ENCODE measurements at places on chromosomes 5 and 9. TPM values are rescaled to one million over a fixed set of nuclear protein-coding genes. Genes with fewer than 3 reads are reported as not detected.

GRCh38 chr9:114666851-114667250 is 9.2 kb upstream of the TEX53 start:
- no peak for DNase-seq

GRCh38 chr9:19828576-19829109 is 39.8 kb upstream of the SLC24A2 start:
- no peak for DNase-seq

Gene OGN
- 15.2 TPM for total RNA-seq

- no peak for DNase-seq
Measured at GRCh38 chr5:169914766-169915165, 65.5 kb downstream of the INSYN2B start.

GRCh38 chr5:12003680-12004079 is 99.4 kb upstream of the CTNND2 start:
- no peak for DNase-seq

DNA sequence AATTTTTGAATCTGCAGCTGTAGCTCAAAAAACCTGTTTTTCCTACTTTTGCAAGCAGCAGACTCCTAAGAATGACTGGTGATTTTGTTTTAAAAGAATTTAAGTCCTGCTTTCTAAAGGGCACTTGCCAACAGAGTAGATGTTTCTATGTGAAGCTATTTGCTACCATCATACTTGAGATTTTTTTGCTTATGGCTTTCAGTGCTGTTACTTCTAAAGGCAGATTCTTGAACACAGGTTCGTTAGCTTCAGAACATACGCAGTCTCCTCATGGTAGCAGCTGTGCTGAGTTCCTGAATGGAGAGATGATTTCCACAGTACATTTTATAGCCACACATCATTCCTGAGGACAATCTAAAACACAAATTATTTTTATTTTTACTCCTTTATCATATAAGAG is 24.4 kb upstream of the ELL2 start:
- no peak for DNase-seq

GRCh38 chr5:112657804-112658203 is 79.9 kb upstream of the APC start:
- no peak for DNase-seq

- DNase-seq: no peak
Measured at GRCh38 chr9:122286764-122287163, 22.1 kb downstream of the MRRF start.

- peak; percentile 75 for DNase-seq
Measured at GRCh38 chr5:172509405-172509781, 55.1 kb upstream of the SH3PXD2B start.

GRCh38 chr5:65978251-65978650 is 51.9 kb downstream of the ERBIN start:
- no peak for DNase-seq

Gene GTF3C4
- total RNA-seq: 8.5 TPM

- DNase-seq: no peak
Measured at GRCh38 chr5:50863534-50864170, 197.2 kb downstream of the PARP8 start.

- no peak for DNase-seq
Measured at GRCh38 chr9:6055216-6055615, 39.8 kb upstream of the RANBP6 start.

GRCh38 chr5:120516805-120517204 is 52.7 kb downstream of the PRR16 start:
- DNase-seq: no peak

Gene GARIN3
- not detected for total RNA-seq

DNA sequence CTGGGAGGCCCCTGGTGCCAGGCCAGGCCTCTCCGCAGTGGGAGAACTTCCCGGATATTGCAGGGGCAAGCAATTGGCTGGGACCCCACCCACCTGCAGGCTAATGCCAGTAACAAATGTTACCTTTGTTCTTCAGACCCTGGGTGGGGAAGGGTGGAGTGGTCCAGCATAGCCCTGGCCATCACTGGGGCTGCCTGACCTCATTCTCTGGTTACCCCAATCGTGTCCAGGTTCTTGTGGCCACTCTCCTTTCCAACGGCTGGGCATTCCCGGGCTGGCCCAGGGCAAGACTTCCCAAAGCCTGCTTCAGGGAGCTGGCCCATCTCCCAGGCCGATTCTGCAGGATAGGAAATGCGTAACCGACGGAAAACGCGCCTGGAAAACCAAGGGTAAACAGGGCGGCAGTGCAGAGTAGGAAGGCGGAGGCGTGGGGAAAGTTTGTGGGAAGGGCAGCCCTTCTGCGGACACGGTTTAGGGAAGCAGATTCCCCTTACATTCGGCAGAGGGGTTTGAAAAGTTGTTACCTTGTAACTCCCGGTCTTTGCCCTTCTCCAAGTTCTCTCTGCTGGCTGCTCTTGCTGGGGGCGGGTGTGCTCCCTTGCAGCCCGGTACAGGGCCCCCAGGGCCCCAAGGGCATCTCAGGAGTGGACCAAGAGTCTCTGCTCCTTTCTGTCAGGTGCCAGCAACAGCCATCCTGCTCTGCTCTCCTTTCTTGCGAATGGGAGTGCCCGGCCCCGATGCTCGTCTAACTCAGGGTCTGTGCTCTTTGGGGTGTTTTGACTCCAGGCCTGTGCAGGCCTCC is 3.5 kb downstream of the NRARP start:
- no peak for DNase-seq

- no peak for DNase-seq
Measured at GRCh38 chr5:29469581-29469980, 1723.9 kb upstream of the CDH6 start.

GRCh38 chr9:69470186-69470977 is 145.4 kb downstream of the ENTREP1 start:
- no peak for DNase-seq

DNA sequence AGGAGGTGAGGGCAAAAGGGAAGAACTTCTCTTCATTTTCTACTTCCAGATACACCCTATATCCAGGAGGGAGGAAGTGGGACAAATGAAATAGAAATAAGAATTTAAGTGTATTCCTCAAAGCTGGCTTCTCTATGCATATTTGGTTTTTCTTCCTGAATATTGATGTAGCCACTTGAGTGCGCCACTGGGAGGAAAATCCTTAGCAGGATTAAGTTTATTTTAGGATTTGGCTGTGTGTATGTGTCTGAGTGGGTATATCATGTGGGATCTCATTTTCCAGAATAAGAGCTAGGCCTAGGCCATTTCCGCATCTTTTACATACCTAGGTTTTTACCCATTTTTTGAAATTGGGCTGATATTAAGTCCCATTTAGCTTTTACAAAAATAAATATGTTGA is 42.5 kb downstream of the MAP1B start:
- DNase-seq: no peak

Gene OR1Q1
- not detected for total RNA-seq

GRCh38 chr5:80569961-80570786 is at the start of gene ANKRD34B:
Gene ANKRD34B (minus strand): TSS chr5:80570280. CDS start chr5:80560019, 10,261 bp downstream.
- DNase-seq: no peak

DNA sequence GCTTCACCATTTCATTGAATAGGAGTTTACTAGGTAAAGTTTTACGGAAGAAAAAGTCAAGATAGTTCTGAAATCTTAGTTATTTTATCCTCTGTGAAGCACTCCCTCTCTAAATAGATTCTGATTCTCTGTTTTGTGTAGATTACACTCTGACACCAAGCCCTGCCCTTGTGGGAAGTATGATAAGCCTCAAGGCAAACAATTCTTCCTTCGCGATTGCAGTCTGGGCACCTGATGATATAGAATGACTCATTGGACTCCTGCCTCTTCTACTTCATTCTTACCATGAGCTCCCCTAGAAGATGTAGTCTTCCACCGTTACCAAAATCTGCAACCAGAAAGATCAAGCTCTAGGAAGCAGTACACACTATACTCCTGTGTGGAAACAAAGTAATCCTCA is 626.9 kb upstream of the PTGER4 start:
- no peak for DNase-seq

Gene HEMGN
- 0.48 TPM for total RNA-seq

DNA sequence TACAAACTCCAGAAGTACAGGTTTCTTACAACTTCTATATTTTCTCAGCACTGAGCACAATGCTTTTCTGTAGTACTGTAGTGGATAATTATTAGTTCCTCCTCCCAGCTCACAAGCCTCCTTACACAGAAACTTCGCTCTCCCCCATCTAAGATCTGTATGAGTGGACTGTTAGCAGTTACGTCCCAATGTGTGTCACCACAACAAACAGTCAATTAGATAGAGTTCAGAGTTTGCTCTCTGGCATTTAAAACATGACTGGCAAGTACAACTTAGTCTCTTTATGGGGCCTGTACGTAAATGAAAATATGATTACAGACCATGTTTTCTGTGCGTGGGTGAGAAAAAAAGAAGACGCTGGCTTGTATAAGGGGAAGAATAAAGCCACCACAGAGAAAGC is 631.4 kb upstream of the DMAC1 start:
- DNase-seq: no peak

Gene CYLC2
- total RNA-seq: not detected

- DNase-seq: peak; percentile 81
Measured at GRCh38 chr5:154446195-154447088, 645 bp downstream of the SAP30L start.

Gene MED27
- 19.2 TPM for total RNA-seq
